ENCODE measurements at places on chromosomes 11 and 22. TPM values are rescaled to one million over a fixed set of nuclear protein-coding genes. Genes with fewer than 3 reads are reported as not detected.

The HOATZ gene
- not detected for total RNA-seq

The TIMM10 gene
- 18.9 TPM for total RNA-seq

The FKBP2 gene
- total RNA-seq: 19.4 TPM

The RIC3 gene
- total RNA-seq: 34.8 TPM

The OR51D1 gene
- total RNA-seq: not detected

The SAA2 gene
- total RNA-seq: not detected

The NF2 gene
- 23.2 TPM for total RNA-seq

The CRACR2B gene
- 0.30 TPM for total RNA-seq

The MPZL2 gene
- 1.2 TPM for total RNA-seq

The GPHA2 gene
- not detected for total RNA-seq

The ZP1 gene
- total RNA-seq: not detected

The CPSF7 gene
- 106 TPM for total RNA-seq

The OLFML1 gene
- not detected for total RNA-seq

The APOC3 gene
- not detected for total RNA-seq

The PAX6 gene
- not detected for total RNA-seq

The SYT12 gene
- total RNA-seq: not detected

The BRSK2 gene
- 0.31 TPM for total RNA-seq

All from CD8-positive, alpha-beta T cell (primary cell).